ENCODE measurements at places on chromosomes 2 and 18. TPM values are rescaled to one million over a fixed set of nuclear protein-coding genes. Genes with fewer than 3 reads are reported as not detected.

- no peak for DNase-seq
Observed at GRCh38 chr2:129301431-129301913, 678.0 kb upstream of the RAB6C start.

DNA sequence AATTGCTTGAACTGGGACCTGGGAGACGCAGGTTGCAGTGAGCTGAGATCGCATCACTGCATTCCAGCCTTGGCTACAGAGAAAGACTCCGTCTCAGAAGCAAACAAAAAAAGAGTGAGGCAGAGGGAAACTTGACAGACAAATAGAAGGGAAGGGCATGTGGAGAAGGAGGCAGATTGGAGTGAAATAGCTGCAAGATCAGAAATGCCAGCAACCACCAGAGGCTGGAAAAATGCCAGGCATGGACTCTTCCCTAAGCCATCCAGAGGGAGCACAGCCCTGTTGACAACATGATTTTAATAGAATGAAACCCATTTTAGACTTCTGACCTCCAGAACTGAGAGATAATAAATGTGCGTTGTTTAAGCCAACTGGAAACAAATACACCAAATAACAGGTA, 447.2 kb upstream of the SPHKAP start:
- no peak for DNase-seq

- DNase-seq = no peak
Observed at GRCh38 chr18:56028514-56028913, 440.5 kb upstream of the TCF4 start.

DNA sequence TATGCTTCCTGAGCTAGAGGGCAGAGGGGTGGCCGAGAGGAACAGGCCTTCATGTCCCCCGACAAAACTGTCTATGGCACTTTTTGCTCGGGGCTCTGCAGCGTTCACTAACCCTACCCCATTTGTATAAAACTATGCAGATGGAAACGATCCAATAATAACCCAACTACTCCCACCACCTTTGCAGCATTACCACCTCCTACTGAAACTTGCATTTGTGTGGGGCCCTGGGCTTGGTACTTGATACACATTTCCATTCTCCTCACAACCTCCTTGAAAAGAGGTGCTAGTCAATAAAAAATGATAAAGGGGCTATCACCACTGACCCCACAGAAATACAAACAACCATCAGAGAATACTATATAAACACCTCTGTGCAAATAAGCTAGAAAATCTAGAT, 63.5 kb upstream of the FOSL2 start:
- DNase-seq = no peak

DNA sequence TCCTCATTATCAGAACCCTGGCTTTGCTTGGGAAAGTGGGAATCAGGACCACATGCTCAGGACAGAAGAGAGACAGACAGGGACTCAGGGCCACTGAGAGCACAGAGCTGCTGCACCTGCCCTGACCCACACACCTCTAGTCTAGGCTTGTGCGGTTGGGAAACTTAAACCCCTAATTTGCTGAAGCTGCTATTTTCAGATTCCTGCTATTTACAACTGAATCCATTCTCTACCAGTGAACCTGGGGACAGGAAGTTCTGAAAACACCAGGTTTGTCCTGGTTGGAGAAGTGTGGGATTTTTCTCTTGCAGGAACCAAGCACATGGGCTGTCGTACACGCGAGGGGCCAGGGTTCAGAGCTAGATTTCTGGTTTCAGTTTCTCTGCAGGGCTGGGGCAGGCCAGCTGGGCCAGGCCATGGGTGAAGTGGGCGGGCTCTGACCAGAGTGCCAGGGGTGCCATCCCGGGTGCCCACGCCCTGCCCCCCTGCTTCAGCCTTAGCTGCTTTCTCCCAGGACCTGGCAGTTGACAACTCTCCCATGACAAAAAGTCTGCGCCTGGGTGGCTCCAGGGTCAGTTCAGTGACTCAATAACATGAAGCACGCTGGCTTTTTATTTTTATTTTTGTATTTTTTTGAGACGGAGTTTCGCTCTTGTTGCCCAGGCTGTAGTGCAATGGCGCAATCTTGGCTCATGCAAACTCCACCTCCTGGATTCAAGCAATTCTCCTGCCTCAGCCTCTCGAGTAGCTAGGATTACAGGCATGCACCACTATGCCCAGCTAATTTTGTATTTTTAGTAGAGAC, 51.3 kb upstream of the SLC1A4 start:
- no peak for DNase-seq

- DNase-seq = no peak
Observed at GRCh38 chr2:20484810-20485611, 38.1 kb downstream of the RHOB start.

Gene GALNT5
- 6.8 TPM for total RNA-seq

Gene TFPI
- 31.0 TPM for total RNA-seq

Gene TUBA4B
- not detected for total RNA-seq

Measured in Caco-2 (cell line).